Natural killer cell treated with Interleukin-12 subunit alpha and Interleukin-12 subunit beta and Interleukin-15 and Interleukin-18, amount 100 ng/mL, for 72 hours (primary cell): ENCODE measurements at places on chromosomes 6 and 20.

DNA sequence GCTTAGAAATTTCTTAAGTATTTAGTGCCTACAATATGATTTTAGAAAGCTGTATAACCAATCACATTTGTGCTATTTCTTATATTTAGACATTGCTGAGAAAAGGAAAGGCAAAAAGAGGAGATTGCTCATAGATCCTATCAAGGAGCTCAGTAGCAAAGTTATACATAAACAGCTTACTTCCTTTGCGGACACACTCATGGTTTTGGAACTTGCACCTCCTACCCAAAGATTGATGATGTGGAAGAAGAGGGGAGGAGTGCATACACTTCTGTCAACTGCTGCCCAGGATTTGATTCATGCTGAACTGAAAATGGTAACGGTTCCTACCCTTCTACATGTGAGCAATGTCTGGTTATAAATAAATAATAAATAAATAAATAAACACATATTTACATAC is 16.7 kb downstream of the RAD21L1 start:
- DNase-seq: no peak

DNA sequence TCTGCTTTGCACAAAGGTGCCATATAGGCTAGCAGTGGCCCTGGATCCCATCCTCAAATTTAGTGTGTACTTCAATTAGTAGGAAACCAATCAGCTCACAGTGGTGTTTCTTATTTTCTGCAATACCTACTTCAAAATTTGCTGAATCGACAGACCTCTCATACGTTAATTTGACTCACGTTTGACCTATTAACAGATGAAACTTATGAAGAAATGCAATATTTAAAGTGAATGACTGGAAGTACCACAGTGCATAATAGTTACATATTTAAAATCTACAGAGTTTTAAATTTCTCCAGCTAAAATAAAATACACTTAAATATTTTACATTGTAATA is 47.6 kb upstream of the MCM9 start:
- DNase-seq: no peak

GRCh38 chr6:156662025-156662445 is 115.1 kb upstream of the ARID1B start:
- no peak for DNase-seq

DNA sequence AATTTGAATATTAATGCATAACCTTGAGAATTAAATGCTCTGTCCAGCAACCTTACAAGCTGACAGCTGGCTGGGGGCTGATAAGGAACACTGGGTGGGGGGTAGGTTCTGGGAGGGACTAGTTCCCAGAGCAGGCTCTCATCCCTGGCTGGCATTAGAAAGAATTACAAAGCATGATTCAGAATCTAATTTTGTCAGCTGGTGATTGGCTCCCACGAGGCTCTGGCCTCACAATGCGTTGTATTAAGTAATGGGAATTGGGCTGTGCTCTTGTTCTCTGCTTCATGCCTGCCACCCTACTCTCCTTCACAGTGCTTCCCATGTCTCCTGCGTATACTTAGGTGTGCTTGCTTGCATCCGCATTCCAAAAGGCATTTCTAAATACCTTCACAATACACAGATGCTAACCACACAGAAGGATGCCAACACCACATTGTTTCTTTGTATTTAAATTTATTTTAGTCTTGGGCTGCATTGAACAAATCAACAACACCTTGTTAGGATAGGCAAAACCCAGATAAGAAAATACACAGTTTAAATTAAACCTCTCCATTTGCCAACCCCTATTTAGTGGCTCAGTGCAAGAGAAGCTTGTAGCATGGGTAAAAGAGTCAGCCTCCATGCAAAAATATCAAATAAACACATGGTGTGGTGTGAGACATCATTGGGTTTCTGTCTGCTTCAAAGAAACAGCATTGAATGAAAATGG is 434.5 kb upstream of the JAG1 start:
- no peak for DNase-seq

DNA sequence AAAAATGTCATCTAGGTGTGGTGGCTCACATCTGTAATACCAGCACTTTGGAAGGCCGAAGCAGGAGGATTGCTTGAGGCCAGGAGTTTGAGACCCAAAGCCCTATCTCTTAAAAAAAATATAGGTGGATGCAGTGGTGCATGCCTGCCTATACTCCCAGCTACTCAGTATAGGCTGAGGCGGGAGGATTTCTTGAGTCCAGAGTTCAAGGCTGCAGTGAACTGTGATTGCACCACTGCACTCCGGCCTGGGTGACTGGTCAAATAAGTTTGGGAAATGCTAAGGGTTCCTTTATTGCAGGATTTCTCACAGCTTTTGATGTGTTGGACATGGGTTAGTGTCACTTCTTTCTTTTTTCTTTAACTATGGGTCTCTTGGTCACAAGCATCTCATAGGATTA is 261.3 kb downstream of the PLCB1 start:
- DNase-seq: no peak

DNA sequence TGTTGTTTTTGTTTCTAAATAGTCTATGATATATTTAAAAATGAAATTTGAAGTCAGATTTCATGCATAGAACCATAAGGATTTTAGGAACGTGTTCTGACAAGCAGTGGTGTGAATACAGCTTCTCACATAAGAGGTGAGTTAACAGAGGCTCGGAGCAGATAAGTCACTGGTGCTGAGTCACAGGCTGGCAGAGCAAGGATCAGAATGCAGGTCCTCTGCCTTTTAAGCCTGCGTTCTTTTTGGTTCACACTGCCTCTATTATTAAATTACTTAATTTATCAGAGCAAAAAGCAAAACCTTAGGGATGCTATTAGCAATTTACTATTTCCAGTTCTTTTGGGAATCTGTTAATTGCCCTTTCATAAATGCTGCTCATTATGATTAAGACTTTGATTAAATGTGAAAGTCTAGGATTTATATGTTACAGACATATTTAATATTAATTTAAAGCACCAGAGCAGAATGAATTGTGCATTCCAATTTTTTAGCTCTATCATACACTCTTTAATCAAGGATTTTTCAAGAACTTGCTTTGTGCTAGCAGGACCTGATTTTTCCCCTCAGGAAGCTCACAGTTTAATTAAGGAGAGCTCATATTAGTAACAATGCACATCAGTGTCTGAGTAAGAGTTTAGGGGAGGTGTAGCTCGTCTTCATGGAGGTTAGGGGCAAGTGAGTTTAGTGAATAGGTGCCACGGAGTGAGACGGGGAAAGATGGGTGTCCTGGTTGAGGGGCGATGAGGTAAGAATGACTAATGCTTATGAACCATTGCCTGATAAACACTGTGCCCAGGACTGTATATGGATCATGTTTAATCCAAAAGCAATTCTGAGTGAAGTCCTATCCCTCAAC is 212.7 kb upstream of the AGPAT4 start:
- no peak for DNase-seq

GRCh38 chr6:133985970-133986369 is 32.9 kb downstream of the TBPL1 start:
- DNase-seq: no peak

- DNase-seq: no peak
These were observed 20.9 kb downstream of the GPR63 start for GRCh38 chr6:96816301-96816817.

DNA sequence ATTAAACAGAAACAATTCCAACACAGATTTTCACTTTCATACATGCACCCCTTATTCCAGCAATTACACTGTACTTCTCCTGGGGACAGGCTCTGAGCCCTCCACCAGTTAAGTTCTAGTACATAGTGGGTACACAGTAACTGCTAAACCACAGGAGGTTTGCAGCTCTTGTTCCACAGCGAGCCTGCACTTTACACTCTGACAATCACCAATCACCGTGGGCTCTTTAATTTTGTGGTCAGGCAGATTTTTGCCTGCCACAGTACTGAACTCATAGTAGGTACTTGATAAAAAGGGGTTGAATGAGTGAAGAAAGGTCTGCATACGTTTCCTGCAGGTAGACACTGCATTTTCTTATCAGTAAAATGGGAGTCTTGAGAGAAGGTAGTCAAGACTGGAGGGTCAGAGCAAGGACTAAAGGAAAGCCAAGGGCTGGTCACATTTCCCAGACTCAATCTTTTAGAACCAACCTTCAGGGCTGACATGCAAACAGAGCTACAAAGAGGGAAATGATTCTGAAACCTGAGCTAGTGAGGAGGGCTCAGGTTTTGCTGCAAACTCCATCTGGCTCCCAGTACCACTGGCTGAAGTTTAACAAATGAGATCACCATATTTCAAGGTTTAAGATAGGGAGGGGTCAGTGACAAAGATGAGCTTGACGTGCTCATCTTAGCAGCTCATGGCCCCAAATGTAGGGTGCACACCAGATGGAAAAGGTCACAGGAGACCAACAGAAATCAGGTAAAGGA is 404.6 kb downstream of the BTBD9 start:
- no peak for DNase-seq

DNA sequence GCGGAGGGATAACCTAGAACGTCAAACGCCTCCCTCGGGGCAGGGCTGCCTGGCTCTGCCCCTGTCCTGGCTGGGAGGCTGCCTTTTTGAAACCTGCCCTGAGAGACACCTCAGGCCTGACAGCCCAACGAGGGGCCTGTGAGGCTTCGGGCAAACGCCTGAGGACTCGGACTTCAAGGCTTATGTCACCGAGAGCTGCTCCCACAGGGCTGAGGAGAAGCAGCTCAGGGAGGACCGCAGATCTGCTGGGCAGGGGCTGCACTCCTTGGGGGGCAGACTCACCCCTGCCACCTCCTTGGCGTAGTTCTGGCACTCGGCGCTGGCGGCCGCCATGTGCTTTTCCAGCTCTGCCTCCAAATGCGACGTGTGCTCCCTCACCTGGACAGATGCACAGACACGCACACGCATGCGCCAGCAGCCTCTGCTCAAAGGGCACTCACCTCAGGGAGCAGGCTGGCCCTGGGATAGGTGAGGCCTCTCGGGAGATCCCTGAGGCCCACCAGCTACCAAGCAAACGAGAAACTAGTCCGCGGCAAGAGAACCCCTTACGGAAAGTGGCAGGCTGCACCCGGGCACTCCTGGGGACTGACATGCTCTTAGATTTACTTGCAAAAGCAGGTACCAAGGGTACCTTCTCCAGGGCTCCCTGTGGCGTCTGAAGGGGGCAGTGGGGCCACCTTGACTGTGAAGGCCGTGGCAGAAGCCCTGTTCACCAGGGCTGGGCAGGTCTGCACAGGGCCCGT is 49.6 kb downstream of the DSTN start:
- no peak for DNase-seq

DNA sequence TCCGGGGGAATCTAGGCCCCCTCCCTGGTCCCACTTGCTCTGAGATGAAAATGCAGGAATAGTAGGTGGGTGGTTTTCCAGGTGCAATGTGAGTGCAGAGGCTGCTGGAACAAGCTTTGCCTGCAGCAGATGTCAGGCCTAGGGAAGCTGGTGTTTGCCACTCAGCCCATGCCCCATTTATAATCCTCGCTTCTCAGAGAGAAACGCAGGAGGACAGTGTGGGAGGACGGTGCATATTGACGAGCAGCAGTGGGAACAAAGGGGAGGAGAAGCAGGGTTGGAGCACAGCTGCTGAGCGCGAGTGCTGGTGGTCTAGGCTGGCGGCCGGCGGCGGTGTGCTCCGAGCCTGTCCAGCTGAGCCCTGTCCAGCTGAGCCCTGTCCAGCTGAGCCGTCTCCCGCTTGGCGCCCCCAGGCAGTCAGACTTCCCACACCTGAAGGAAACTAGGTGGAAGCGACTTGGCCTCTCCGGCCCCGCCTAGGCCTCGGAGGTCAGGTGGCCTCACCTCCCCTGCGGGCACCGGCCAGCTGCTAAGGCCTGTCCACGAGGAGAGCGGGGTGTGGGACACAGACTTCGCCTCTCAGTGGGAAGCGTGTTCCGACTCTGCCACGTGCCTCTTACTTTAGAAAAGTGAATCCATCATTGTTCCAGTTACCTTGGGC is 49.7 kb upstream of the FRMD1 start:
- no peak for DNase-seq

DNA sequence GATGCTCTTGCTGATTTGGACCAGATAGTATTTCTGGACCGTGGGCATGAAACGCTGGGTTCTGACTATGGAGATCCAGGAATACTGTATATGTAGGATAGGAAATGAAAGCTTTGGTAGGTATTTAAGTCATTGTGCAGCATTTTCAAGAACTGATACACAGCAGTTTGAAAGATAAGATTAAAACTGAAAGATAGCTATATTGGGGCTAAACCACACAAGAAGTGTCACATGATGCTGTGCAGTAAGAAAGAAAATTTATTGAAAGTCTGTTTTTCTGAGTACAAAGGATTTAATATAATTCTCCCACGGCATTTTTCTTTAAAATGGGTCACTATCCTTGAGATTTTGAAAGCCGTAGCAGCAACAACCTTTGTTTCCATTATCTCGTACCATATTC is 305 bp downstream of the IL17A start:
- no peak for DNase-seq

DNA sequence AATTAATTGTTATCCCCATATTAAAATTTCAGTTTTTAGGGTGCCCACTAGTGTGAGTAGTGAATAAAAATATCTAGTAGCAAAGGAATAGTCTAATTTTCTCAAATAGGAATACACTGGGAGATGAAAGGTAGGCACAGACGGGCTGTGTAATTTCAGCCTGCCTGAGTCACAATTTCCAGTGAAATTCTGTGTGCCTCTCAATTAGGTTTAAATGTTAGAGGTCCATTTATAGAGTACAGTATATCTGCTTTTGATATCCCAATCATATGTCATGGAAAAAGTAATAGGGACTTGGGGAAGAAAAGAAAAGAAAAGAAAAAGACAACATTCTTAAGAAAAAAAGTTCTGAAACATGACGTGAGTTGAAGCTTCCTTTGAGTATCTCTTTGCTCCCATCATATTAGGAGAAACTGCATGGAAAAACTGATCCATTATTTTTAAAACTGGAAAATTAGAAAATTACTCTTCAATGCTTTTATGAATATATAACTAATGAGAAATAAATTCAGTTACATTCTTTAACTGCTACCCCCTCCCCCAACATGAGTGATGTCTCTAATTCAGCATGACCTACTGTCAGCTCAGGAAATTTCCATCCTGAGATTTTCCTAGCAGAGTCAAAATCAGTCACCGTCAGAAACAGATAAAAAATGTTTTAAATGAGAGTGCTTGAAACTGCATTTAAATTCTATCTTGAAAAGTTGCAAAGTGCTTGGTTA is 473.8 kb upstream of the HSF2 start:
- no peak for DNase-seq

DNA sequence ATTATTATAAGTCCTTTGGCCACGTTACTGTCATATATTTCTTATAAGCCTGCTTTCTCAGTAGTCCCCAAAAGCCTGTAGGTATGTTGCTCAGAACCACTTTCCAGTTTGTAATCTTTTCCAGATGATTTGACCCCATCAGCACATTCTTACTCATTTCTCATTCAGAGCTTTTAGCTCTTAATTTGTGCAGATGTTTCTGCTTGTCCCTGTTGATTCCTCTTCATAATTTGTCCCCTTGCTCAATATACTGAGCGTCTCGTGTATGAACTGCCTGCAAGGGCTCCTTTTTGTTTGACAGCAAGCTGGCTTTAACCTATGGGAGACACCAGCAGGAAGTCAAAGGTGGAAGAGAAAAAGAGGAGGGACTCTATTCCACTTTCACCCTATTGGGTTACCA is 733.8 kb upstream of the GJE1 start:
- no peak for DNase-seq

GRCh38 chr6:117265410-117266256 is at the start of gene VGLL2:
TSS of gene VGLL2 (plus strand) at chr6:117265558. CDS start at chr6:117265764, 206 bp downstream.
- DNase-seq: no peak
